ENCODE measurements at places on chromosomes 3 and 15.

DNA sequence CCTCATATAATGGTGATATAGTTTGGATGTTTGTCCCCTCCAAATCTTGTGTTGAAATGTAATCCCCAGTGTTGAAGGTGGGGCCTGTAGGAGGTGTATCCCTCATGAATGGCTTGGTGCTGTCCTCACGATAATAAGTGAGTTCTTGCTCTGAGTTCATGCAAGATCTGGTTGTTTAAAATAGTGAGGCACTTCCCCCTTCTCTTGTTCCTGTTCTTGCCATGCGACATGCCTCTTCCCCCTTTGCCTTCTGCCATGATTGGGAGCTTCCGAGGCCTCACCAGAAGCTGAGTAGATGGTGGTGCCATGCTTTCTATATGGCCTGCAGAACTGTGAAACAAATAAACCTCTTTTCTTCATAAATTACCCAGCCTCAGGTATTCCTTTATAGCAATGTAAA, 39.2 kb downstream of the REC114 start:
- peak; percentile 5 for DNase-seq

DNA sequence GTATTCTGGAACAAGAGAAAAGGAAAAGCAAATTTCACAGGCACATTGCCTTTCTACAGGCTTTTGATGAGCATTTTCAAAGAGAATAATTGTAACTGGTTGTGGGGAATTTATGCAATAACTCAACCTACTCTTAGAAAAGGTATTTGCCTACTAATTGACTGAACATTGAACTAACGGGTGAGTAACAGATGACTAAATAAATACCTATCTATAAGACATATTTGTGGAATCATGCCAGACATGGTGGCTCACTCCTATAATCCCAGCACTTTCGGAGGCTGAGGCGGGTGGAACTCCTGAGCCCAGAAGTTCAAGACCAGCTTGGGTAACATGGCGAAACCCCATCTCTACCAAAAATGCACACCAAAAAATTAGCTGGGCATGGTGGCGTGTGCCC, 367.7 kb downstream of the CGGBP1 start:
- DNase-seq, result no peak

DNA sequence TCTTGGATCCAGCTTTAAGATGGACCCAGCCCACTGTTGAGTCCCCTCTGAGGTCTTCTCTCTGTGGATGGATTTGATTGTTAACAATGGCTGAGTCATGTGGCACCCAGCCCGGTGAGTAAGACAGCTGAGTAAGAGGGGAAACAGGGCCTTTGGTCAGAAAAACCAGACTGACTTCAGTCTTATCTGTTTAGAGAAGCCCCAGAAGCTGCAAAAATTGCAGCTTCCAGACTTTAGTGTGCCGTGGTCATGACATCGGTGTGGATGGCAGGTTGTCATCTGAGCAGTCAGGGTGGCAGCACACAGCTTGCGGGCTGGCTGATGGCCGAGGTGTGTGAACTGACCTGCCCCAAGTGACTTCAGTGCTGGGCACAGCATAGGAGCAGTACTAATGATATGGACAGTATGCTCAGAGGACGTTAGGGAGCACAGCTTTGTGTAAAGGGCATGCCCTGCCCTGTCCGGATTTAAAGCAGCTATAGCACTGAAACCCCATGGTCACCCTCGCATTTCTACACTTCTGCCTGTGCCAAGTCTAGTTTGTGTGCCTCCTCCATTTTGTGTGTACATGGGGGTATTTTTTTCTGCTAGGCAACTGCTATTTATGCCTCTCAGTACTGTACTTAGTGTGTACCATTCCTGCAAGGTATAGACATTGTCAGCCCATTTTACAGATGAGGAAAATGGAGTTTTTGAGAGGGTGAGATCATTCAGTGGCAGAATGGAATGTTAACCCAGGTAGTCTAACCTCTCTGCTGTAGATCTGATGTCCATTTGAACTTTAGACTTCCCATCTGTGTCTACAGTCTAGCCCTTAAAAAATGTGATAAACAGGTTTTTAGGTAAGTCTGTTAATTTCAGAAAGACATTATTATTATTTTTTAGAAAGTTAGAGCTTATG, 44.4 kb downstream of the FLNB start:
- peak; percentile 92 for DNase-seq

DNA sequence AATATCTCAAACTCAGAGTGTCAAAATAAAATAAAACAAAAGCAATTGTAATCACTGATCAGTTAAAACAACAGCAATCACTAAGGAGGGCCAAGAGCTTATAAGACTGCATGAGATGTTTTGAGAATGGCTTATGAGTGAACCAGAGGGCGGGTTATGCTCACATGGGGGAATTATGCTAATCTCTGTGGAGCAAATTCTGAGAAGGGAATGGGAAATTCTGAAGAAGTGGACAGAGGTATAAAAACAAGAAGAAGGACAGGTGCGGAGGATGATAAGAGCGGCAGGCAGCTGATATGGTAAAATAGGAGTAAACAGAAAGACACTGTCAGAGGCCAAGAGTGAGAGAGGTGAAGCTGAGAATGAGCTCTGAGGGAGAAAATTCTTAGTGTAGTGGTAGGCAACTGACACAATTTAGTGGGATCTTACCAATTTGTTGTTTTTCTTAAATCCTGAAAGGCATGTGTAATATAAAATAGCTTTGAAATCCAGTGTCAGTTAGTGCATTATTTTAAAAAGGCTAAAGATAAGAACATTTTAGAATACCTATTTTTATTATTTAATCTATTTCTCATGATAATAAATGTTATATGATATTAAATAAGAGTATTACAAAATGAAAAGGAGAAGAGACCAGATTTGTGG, 133.8 kb downstream of the SPATA16 start:
- DNase-seq, result no peak

DNA sequence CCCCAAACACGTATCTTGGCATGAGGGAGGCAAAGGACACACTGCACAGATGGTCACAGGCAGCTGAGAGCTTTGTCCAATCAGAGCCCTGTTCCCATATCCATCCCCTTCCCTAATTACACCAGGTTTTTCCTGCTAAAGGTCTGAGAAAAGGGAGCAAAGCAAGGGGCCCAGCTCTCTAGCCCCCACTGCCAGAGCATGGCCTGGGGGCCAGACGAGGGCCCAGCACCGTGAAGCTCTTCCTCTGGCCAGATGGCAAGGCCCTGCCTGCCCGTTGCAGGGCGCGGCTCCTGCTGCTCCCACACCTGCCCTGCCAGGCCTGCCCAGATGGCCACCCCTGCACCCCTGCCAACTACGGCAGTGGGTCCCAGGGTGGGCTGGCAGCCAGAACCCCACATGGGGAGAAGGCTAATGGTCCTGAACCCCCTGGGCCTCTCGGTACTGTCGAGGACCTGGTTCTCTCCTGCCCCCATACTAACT, 3.2 kb downstream of the SHF start:
- no peak for DNase-seq

DNA sequence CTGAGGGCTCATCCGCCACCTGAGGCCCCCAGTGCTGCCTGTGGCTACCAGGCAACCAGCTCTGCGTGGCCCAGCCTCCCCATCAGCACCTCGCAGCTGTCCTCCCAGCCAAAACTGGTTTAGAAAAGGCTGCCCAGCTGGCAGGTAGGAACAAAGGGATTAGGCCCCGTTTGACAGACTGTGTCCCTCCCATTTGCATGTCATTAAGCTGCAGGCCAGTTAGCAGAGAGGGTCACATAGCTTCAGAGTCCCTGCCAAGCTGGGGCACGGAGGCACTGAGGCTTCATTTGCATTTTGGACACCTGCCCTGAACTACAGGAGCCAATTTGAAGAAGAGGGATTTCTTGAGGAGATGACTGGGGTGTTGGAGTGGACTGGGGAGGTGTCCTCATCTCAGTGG, 177.9 kb downstream of the TLE3 start:
- no peak for DNase-seq

All from AML-193 (cell line).